ENCODE measurements at places on chromosomes 16 and 17. TPM values are rescaled to one million over a fixed set of nuclear protein-coding genes. Genes with fewer than 3 reads are reported as not detected.

The OTOP3 gene
- polyA plus RNA-seq, result not detected

The FBXW10B gene
- polyA plus RNA-seq, result 6.8 TPM

The KRT13 gene
- polyA plus RNA-seq, result 21.4 TPM

The CFAP97D1 gene
- 32.4 TPM for polyA plus RNA-seq

The ARL4D gene
- polyA plus RNA-seq, result 48.2 TPM

The USP10 gene
- 53.6 TPM for polyA plus RNA-seq

The RANGRF gene
- polyA plus RNA-seq, result 163 TPM

The KRT24 gene
- polyA plus RNA-seq, result not detected

The PRSS36 gene
- polyA plus RNA-seq, result 5.4 TPM

The GLG1 gene
- polyA plus RNA-seq, result 151 TPM

The LGALS9B gene
- 0.34 TPM for polyA plus RNA-seq

The SOX9 gene
- polyA plus RNA-seq, result 80.0 TPM

GRCh38 chr17:82314727-82315605 lies 2.4 kb downstream of the CD7 start:
- DNase-seq, result no peak
- no peak overlapping the region for H3K27ac ChIP-seq
- H3K4me3 ChIP-seq, result no peak overlapping the region
- no peaks in the 10 kb centered on the region for H3K27me3 ChIP-seq

DNA sequence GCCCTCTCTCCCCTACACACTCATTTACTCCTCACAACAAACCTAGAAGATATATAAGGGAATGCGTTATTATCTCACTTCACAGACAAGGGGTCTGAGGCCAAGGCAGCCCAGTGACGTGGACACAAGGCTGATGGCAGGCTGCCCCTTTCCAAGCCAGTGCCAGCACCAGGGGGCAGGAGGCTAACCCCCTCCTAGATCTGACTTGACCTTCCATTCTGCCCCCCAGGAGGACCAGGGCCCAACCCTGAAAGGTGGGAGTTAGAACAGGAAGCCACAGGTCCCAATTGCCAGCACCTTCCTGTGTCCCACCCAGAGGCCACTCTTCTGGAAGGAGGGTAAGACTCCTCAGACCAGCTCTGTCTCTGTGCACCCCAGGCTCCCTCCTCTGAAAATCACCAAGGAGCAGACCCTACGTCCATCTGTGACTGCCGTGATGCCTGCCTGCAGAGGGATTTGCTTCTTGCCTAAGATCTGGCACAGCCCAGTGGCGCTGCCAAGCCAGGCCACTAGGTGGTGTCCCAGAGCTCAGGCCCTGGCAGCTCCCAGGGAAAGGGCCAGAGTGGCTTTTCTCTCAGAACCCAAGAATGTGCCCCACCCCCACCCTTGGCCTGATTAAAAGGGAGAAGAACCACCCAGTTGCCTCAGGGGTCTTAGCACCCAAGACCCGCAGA lies 42.4 kb upstream of the MRPS23 start:
- peak; percentile 89 for DNase-seq
- no peak overlapping the region for H3K4me3 ChIP-seq
- no peaks in the 10 kb centered on the region for H3K27me3 ChIP-seq
- H3K4me1 ChIP-seq, result peaks cover 35% of the 10 kb centered on the region

GRCh38 chr16:17748044-17748719 lies 277.4 kb upstream of the XYLT1 start:
- H3K36me3 ChIP-seq, result no peaks in the 10 kb centered on the region
- no peak overlapping the region for H3K4me3 ChIP-seq
- H3K27me3 ChIP-seq, result no peaks in the 10 kb centered on the region
- no peak for DNase-seq
- H3K27ac ChIP-seq, result no peak overlapping the region

- H3K4me1 ChIP-seq, result peaks cover 32% of the 10 kb centered on the region
- H3K4me3 ChIP-seq, result no peak overlapping the region
- no peaks in the 10 kb centered on the region for H3K27me3 ChIP-seq
- H3K27ac ChIP-seq, result peak overlapping the region; percentile 6
- no peaks in the 10 kb centered on the region for H3K36me3 ChIP-seq
These were observed 23.0 kb downstream of the NSMCE1 start for GRCh38 chr16:27245276-27246172.

GRCh38 chr17:11242411-11242810 lies 1.4 kb downstream of the SHISA6 start:
- no peaks in the 10 kb centered on the region for H3K4me1 ChIP-seq
- H3K27ac ChIP-seq, result no peak overlapping the region
- H3K36me3 ChIP-seq, result no peaks in the 10 kb centered on the region
- no peak for DNase-seq
- H3K4me3 ChIP-seq, result no peak overlapping the region

DNA sequence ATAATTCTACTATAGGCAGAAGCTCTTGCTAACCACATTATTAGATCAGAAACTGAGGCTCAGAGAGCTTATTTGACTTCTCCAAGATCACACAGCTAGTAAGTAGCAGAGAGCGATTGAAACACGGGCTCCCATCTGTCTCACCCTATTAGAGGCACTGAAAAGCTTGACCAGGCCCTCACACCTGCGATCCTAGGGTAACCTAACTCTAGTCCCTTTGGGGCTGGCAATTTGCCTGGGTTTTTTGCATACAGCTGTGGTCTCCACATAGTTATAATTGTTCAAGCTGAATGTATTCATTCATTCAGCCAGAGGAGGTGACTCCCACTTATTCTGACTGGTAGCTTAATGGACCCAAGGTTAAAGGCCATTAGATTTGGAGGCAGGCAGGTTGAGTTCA lies 121.2 kb downstream of the ANKFN1 start:
- no peak for DNase-seq
- no peaks in the 10 kb centered on the region for H3K27me3 ChIP-seq
- no peaks in the 10 kb centered on the region for H3K36me3 ChIP-seq
- no peaks in the 10 kb centered on the region for H3K4me1 ChIP-seq

DNA sequence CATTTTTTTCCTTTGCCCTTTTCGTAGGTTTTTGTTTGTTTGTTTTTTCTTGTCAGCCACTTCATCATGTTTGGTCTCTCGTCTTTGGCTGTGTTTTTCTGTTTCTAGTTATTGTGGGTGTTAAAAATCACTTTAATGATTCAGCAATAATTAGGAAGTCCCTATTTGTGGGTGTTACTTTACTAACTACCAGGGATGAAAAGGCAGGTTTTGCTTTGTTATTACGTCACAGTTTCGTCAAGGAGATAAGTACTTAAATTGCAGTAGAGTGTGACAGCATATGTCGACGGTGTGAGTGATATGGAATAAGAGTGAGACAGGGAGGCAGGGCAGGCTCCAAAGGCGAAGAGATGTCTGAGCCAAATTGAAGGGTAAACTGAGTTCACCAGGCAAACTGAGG lies 479.6 kb downstream of the WWOX start:
- H3K4me3 ChIP-seq, result no peak overlapping the region
- H3K27me3 ChIP-seq, result no peaks in the 10 kb centered on the region
- H3K36me3 ChIP-seq, result no peaks in the 10 kb centered on the region
- H3K27ac ChIP-seq, result no peak overlapping the region

GRCh38 chr16:68520649-68521086 lies 18.4 kb upstream of the ZFP90 start:
- no peaks in the 10 kb centered on the region for H3K36me3 ChIP-seq
- DNase-seq, result peak; percentile 97
- H3K27me3 ChIP-seq, result no peaks in the 10 kb centered on the region

DNA sequence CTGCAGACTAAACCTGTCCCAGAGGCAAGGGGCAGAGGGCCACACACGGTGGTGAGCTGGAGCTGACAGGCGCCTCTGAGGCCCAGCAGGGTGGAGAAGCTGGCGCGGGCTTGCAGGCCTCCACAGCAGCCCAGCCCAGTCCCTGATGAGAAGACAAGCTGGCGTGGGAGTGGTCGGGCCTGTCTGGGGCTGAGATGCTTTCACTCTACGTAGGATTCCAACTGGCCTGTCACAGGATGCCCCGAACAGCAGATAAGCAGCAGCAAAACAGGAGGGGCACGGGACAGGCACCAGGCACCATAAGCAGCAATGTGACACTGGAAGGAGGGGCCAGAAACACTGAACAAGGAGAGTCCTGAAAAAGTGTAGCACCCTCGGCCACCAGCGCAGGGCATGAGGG lies 40.1 kb downstream of the PEMT start:
- DNase-seq, result peak; percentile 96
- H3K4me1 ChIP-seq, result peaks cover 66% of the 10 kb centered on the region
- H3K27ac ChIP-seq, result peak overlapping the region; percentile 57
- H3K27me3 ChIP-seq, result no peaks in the 10 kb centered on the region
- H3K36me3 ChIP-seq, result no peaks in the 10 kb centered on the region

GRCh38 chr17:17325228-17325627 lies 22.1 kb downstream of the NT5M start:
- H3K4me1 ChIP-seq, result no peaks in the 10 kb centered on the region
- H3K27ac ChIP-seq, result no peak overlapping the region
- no peak for DNase-seq
- H3K4me3 ChIP-seq, result no peak overlapping the region

DNA sequence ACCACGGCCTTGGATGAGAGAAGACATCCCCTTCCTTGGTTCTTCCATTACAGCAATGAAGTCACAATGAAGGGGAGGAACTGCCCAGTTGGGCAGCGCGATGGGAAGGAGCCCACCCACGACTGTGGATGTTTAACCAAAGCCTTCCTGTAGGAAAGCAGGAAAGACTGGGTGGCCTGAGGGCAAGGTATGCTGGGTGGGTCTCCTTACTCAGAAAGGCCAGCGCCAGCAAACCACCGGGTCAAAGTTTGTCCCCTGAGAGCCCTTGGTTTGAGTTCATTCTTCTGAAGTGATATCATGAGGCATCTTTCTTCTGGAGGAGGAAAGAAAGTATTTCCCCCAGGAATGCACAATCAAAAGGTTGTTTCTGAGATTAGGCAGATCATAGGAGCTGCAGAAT lies 105.2 kb downstream of the C16orf95 start:
- no peak for DNase-seq
- H3K27ac ChIP-seq, result no peak overlapping the region
- no peaks in the 10 kb centered on the region for H3K36me3 ChIP-seq
- H3K27me3 ChIP-seq, result no peaks in the 10 kb centered on the region
- H3K4me1 ChIP-seq, result peaks cover 9% of the 10 kb centered on the region

DNA sequence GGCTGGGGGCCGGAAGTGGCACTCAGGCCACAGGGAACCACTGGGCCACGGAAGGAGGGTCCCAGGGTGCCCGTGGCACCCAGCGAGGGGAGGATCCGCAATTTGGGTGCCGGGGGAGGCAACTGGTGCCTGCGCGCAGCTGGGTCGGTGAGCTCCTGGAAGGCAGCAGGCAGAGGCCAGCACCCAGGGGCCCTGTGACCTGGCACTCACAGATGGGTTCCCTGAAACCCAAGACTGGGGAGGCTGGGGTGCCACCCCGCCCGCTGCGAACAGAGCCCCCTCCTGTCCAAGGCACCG lies 663 bp downstream of the SSTR5 start:
- no peak overlapping the region for H3K27ac ChIP-seq
- peaks cover 3% of the 10 kb centered on the region for H3K4me1 ChIP-seq
- no peak for DNase-seq
- H3K36me3 ChIP-seq, result no peaks in the 10 kb centered on the region
- H3K27me3 ChIP-seq, result no peaks in the 10 kb centered on the region

- H3K4me1 ChIP-seq, result no peaks in the 10 kb centered on the region
- H3K27me3 ChIP-seq, result no peaks in the 10 kb centered on the region
- DNase-seq, result no peak
- no peaks in the 10 kb centered on the region for H3K36me3 ChIP-seq
- H3K27ac ChIP-seq, result no peak overlapping the region
- H3K4me3 ChIP-seq, result no peak overlapping the region
These were observed 16.7 kb upstream of the GNG13 start for GRCh38 chr16:817001-817906.

GRCh38 chr16:70803319-70803718 lies 2.4 kb upstream of the VAC14 start:
- DNase-seq, result no peak
- no peak overlapping the region for H3K4me3 ChIP-seq
- H3K27me3 ChIP-seq, result no peaks in the 10 kb centered on the region
- no peak overlapping the region for H3K27ac ChIP-seq

DNA sequence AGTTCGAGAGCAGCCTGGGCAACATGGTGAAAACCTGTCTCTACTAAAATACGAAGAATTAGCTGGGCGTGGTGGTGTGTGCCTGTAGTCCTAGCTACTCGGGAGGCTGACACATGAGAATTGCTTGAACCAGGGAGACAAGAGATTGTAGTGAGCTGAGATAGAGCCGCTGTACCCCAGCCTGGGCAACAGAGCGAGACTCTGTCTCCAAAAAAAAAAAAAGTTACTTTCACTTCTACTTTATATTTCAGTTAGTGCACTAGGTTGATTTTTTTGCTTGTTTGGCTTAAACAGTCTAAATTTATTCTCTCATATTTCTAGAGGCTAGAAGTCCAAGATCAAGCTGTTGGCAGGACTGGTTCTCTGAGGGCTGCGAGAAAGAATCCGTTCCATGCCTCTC lies 13.4 kb downstream of the CCDC102A start:
- no peak overlapping the region for H3K27ac ChIP-seq
- H3K4me3 ChIP-seq, result no peak overlapping the region
- DNase-seq, result no peak
- no peaks in the 10 kb centered on the region for H3K27me3 ChIP-seq
- H3K4me1 ChIP-seq, result no peaks in the 10 kb centered on the region

DNA sequence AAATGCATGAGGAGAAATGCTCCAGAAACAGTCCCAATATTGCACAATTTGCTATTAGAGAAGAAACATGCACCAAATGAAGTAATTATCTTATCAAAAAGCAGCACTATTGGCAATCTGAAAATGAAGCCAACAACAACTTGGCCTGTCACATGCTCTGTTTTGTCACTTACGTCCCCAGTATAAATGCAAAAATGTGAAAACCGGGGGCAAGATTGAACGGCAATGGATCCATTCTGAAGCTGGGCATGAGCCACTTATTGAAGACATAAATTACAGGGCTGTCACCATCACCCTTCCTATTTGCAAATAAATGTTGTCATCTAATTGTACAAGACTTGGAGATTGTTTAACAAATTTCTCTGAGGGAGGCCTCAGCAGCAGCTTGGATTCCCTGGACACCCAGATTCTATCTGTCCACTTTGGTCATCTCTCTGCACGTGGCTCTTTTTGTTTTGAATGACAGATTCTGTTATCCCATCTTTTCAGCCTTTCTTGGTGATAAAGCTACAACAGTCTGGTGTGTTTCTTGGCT lies 180.2 kb upstream of the CDH5 start:
- H3K36me3 ChIP-seq, result no peaks in the 10 kb centered on the region
- peaks cover 6% of the 10 kb centered on the region for H3K4me1 ChIP-seq
- DNase-seq, result no peak
- no peak overlapping the region for H3K4me3 ChIP-seq

GRCh38 chr16:1858189-1858865 lies 13.6 kb downstream of the MEIOB start:
- no peaks in the 10 kb centered on the region for H3K27me3 ChIP-seq
- no peaks in the 10 kb centered on the region for H3K36me3 ChIP-seq
- no peaks in the 10 kb centered on the region for H3K4me1 ChIP-seq

GRCh38 chr17:78268951-78269905 lies 37.8 kb downstream of the TMEM235 start:
- no peaks in the 10 kb centered on the region for H3K36me3 ChIP-seq
- H3K27ac ChIP-seq, result no peak overlapping the region
- H3K4me3 ChIP-seq, result no peak overlapping the region
- peaks cover 23% of the 10 kb centered on the region for H3K4me1 ChIP-seq
- no peaks in the 10 kb centered on the region for H3K27me3 ChIP-seq
